Dermis blood vessel endothelial cell (primary cell): ENCODE measurements at places on chromosomes 5 and 9. TPM values are rescaled to one million over a fixed set of nuclear protein-coding genes. Genes with fewer than 3 reads are reported as not detected.

Gene CYLC2
- total RNA-seq: not detected in 2 replicates

Gene TICAM2
- 0.17 and 0.93 TPM in 2 replicates for total RNA-seq

Gene HACD4
- total RNA-seq: 0.51 and 0.56 TPM in 2 replicates

Gene BTNL3
- total RNA-seq: not detected in 2 replicates

Gene CHMP5
- total RNA-seq: 106 and 116 TPM in 2 replicates

Gene PTGDS
- total RNA-seq: 0.17 and 0.60 TPM in 2 replicates

Gene TDRD7
- total RNA-seq: 15.8 and 20.8 TPM in 2 replicates

Gene PAEP
- total RNA-seq: not detected in 2 replicates

Gene RASGRF2
- 25.6 and 26.4 TPM in 2 replicates for total RNA-seq

Gene PCDHA9
- under 0.01 TPM in 2 replicates for total RNA-seq

Gene IFNA21
- not detected in 2 replicates for total RNA-seq

Gene GSN
- 350 and 1,127 TPM in 2 replicates for total RNA-seq

Gene PRDM9
- not detected in 2 replicates for total RNA-seq

Gene SAXO1
- total RNA-seq: not detected in 2 replicates

Gene SNCAIP
- 35.9 and 93.1 TPM in 2 replicates for total RNA-seq

Gene FAT2
- under 0.01 TPM in 2 replicates for total RNA-seq

Gene PCDH1
- total RNA-seq: 94.4 and 162 TPM in 2 replicates

Gene GPR151
- not detected in 2 replicates for total RNA-seq

Gene SPATA24
- total RNA-seq: 8.0 and 10.0 TPM in 2 replicates

Gene CRHBP
- total RNA-seq: 0.17 and 0.19 TPM in 2 replicates

Gene FKBP15
- total RNA-seq: 18.7 and 25.3 TPM in 2 replicates

Gene WDR38
- total RNA-seq: not detected in 2 replicates

Gene FCN1
- total RNA-seq: not detected in 2 replicates

Gene FOXD4L6
- total RNA-seq: under 0.01 and 0.09 TPM in 2 replicates

Gene RLN2
- 1.6 TPM in 1 of 2 replicates, not detected in the other for total RNA-seq

Gene FOXD4
- 0.05 and 0.17 TPM in 2 replicates for total RNA-seq

Gene ENTREP1
- total RNA-seq: 6.6 and 8.0 TPM in 2 replicates

Gene DMRT2
- not detected in 2 replicates for total RNA-seq

Gene SLC6A3
- not detected in 2 replicates for total RNA-seq
